HFF-Myc (cell line): ENCODE measurements at places on chromosomes 3 and 15.
A peak's percentile ranks its signal among the peaks of the same experiment; 100 is the strongest.

- no peak for DNase-seq
These were observed 51.5 kb upstream of the UBE2E1 start for GRCh38 chr3:23754215-23754614.

- DNase-seq: no peak
These were observed 37.2 kb upstream of the CPB1 start for GRCh38 chr3:148790370-148790769.

DNA sequence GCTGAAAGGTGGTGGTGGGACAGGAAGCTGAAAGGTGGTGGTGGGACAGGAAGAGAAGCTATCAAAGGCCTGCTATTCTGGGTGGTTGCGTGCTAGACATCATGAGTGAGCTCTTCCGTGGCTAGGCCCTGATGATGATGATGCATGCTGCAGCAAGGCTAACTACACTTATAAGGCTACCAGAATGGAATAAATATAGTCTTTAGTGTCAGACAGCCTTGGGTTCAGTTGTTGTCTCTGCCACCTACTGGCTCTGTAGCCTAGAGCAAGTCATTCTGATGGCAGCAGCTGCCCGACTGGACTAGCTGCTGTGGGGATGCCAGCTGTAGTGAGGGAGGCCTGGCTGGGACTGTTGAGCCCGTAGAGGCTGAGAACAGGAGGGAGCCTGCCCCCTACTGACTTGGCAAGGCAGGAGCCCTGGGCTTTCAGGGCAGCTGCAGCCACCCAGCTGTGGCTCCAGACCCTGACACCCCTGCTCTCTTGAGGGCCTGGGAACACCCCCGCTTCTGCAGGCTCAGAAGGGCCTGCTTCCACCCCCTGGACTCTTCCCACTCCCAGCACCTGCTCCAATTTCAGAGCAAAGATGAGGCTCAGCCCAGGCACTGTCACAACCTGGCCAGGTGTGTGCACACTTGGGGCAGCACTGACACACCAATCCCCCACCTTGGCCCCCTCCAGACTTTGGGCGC, 21.4 kb upstream of the ZBED2 start:
- DNase-seq: no peak

GRCh38 chr3:125437631-125438435, 62.7 kb upstream of the ZNF148 start:
- DNase-seq: peak; percentile 21

GRCh38 chr3:128950223-128950938, 43.5 kb downstream of the CFAP92 start:
- peak; percentile 20 for DNase-seq

DNA sequence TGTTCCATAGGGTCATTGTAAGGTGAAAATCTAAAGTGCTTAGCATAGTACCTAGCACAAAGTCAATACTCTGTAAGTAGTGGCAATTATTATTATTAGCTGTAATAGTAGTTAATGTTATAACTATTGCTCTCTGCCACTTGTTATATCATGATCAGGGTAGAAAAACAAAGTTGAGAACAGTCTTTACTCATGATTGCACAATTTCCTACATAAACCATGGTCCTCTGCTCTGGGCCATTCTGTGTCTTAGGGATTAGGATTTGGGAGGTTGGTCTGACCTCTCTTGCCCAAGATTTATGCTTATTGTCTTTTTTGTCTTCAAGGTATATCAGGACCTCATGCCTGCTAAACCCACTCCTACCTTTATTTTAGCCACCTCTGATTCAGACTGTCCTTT, 4.3 kb upstream of the LRRC58 start:
- no peak for DNase-seq

DNA sequence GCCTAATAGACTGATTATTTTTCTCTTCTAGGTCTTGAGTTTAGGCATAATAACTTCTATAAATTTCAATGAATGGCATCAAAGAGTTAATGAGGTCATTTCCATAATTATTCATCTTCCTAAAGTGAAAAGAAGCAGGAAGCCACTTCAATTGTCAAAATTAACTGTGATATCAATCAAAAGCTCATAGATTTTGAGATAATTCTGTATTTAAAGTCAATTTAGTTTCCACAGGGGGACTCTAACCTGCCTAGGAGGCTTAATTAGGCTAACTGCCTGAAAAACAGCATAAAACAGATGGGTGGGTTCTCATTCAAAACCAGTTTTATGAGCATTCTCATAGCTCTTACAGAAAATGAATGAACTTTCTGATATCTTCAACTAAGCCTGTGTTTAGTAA, 177.8 kb downstream of the OTOL1 start:
- no peak for DNase-seq

DNA sequence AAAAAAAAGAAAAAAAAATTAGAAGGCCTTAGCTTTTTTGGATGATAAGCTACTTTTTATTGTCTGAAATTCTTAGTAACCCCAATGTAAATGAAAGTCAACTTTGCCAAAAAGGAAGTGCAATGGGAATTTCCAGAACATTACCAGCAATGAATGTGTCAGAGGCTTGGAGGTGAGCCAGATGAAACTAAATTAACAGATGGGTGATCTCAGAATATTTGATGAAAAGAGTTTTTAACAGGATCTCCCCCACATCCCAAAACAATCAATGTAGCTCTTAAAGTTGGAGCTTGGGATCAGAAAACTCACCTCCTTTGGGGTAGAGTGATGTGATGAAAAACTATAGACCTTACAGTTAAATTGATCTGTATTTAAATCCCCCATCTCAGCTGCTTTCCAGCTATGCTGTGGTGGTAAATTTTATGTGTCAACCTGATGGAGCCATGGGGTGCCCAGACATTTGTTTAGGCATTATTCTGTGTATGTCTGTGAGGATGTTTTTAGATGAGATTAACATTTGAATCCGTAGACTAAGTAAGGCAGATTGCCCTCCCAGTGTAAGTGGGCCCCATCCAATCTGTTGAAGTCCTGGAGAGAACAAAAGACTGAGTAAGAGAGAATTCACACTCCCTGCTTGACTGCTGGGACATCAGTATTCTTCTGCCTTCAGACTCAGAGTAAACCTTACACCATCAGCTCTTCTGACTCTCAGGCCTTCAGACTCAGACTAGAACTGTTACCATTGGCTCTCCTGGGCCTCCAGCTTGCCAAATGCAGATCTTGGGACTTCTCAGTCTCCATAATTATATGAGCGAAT, 84.3 kb upstream of the TNFSF10 start:
- DNase-seq: peak; percentile 41

DNA sequence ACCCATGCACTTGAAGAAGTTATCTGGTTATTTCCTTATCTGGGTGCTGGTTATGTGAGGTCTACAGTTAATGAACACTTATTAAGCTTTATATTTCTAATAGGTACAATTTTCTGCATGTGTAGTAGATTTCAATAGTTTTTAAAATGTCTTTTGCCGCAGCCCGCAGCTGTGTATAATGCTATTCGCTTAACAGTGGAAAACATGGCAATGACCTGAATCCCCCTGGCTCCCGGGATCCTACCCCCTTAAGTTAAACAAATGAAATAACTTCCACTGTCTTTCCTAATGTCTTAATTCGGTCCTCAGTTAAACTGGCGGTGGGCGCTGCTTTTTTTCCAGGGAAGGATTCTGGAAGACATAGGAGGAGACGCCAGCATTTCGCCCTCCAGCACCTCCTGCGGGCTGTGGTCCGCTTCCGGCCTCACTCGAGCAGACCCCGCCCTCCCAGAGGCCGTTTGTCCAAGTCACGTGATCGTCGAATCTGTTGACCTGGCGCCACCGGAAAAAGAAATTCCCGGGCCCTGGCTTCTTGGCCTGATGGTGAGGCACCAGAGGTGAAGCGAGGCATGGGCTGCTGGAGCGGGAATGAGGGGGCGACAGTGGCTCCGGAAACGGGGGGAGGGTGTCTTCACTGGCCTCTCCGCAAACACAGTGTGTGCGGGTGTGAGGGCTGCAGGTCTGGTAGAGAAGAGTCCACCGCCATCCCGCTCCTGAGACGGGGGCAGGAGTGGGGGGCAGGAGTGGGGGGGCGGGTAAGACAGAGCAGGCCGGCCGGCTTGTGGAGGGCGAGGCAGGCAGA, 45.6 kb upstream of the CSPG4 start:
- peak; percentile 65 for DNase-seq

DNA sequence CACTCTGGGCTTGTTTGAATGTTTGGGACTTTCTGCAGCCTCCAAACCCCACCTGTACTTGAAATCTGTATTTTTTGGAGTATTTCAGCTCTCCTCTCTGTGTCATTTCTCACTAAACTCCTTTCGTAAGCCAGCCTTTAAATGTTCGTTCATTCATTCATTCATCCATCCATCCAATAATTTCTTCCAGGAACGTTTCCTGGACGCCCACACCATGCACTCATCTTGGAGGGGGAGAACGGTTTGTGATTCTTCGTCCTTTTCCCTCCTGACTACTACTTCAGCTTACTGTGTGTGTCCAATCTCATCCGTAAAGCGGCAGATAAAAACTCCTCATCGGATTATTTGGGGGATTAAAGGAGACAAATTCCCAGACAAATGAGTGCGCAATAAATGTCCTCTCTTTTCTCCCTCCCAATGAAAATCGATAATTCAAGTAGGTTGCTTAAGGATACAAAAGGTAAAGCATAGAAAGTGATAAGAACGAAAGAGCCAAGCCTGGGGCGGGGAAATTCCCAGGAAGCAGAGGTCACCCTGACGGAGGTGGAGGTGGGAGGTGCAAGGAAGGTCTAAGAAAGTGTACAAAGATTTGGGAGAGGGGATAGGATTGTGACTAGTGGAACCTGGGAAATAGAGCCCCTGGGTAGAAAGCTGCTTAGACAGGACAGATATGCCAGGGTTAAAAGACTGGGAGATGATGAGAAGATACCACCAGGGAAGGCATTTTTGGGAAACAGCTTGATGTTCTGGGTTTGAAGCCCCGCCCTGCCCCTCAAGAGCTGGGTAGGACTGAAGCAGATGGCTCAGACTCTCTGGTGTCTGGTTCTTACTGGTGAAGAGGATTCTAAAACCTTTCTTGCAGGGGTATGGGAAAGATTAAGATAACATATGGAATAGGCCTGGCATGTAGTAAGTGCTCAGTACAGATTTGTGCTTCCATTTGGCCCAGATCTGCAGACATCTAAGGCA, 896 bp upstream of the KLHL25 start:
- no peak for DNase-seq

GRCh38 chr3:152146461-152146860, 122.3 kb upstream of the MBNL1 start:
- DNase-seq: no peak

- DNase-seq: no peak
These were observed 20.5 kb downstream of the TRPM1 start for GRCh38 chr15:31081056-31081455.

GRCh38 chr15:68106656-68107055, 52.5 kb downstream of the PIAS1 start:
- no peak for DNase-seq

DNA sequence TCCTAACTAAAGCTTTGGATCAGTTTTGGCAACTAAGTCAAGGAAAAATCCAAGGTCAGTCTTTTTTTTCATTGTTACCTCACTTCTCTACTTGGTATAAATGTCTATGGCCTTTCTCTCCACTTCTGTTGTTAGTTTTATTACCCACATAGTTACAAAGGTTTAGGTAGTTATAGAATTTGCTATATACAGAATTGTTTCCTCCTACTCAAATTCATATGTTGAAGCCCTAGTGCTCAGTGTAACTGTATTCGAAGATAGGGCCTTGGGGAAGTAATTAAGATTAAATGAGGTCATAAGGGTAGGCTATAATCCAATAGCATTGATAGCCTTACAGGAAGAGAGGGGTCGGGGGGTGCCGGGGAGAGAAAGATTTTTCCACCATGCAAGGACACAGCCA, 19.7 kb upstream of the STIMATE start:
- DNase-seq: no peak

GRCh38 chr3:108287146-108287545, 9.2 kb upstream of the HHLA2 start:
- DNase-seq: peak; percentile 9

DNA sequence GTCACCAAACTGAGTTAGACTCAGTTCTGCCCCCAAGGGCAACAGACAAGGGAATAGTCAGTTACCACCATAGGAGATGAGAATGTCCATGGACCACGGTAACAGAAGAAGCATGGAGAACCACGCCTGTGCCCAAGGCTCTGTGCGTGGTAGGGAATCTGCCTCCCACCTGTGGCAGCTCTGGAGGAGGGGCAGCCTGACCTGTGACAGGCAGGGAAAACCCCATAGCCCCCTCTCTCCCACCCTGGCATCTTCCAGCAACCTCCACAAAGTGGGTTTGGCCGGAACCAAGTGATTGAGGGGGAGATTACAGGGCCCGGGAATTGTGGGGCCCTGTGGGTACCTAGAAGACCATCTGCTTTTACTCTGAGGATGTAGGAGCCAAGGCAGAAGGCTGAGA, 14.3 kb upstream of the LTF start:
- DNase-seq: no peak

DNA sequence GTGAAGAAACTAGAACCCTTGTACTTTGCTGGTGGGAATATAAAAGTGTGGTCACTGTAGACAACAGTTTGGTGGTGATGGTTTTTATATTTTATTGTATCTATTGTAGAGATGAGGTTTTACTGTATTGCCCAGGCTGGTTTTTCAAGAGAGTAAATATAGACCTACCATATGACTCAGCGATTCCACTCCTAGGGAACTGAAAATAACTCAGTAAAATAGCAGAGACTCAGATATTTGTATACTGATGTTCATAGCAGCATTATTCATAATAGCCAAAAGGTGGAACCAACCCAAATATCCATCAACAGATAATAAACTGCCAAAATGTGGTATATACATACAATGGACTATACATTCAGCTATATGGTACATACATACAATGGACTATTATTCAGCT, 68.8 kb upstream of the IL12A start:
- no peak for DNase-seq

DNA sequence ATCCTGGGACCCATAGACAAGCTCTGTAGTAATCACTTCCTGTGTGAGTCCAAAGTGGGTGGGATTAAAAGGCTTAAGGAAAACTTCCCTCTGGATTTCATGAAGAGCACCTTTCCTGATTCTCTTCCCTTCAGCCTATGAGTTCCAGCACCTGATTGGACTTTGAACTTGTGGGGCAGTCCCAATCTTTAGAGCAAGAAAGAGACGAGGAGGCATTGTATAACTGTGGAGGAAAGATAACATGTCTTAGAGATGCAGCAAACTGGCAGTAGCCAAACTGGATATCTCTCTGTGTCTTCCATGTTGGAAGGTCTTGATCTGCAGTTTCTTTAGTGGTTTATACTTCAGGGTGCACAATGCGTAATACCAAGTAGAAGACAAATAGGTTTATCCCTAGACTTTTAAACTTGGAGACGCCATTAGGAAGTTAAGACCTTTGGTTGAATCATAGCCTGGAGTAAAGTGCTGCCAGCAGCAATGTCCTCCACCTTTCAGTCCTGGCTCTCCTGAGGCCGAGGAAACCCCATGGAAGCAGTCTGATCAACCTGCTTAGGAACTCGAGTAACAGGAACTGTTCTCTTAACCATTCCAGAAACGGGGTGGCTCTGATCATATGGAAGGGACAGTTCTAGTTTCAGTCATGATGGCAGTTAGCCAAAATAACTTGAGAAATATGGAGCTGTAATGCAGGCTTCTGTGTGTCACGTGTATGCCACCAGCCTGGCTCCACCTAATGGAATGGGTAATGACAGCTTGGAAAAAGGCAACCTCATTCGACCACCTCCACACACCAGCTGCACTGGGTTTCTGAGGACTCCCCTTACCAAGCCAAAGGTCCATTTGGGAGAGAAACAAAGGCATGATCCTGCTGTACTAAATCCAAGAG, 4.7 kb downstream of the EIF1B start:
- DNase-seq: no peak
